Lower lobe of right lung (tissue), 2 donors: ENCODE measurements at places on chromosomes 16 and 17. TPM values are rescaled to one million over a fixed set of nuclear protein-coding genes. Genes with fewer than 3 reads are reported as not detected.

CCL5 gene
- 18.2 TPM for total RNA-seq

ABAT gene
- 12.9 TPM for total RNA-seq

SCN4A gene
- total RNA-seq = 0.18 TPM

WNK4 gene
- 0.47 TPM for total RNA-seq

E4F1 gene
- 21.0 TPM for total RNA-seq

GLIS2 gene
- total RNA-seq = 21.5 TPM

TMC8 gene
- total RNA-seq = 33.8 TPM

- H3K27me3 ChIP-seq = no peaks in the 10 kb centered on the region
- peaks cover 7% of the 10 kb centered on the region for H3K4me1 ChIP-seq
- DNase-seq = no peak
- no peak overlapping the region for H3K4me3 ChIP-seq
- no peak overlapping the region for H3K27ac ChIP-seq
Measured at GRCh38 chr17:37338847-37339246, 36.9 kb upstream of the C17orf78 start.

GRCh38 chr16:4218202-4218601, 23.7 kb downstream of the SRL start:
- no peaks in the 10 kb centered on the region for H3K36me3 ChIP-seq
- peaks cover 13% of the 10 kb centered on the region for H3K4me1 ChIP-seq
- H3K4me3 ChIP-seq = no peak overlapping the region
- no peaks in the 10 kb centered on the region for H3K27me3 ChIP-seq

DNA sequence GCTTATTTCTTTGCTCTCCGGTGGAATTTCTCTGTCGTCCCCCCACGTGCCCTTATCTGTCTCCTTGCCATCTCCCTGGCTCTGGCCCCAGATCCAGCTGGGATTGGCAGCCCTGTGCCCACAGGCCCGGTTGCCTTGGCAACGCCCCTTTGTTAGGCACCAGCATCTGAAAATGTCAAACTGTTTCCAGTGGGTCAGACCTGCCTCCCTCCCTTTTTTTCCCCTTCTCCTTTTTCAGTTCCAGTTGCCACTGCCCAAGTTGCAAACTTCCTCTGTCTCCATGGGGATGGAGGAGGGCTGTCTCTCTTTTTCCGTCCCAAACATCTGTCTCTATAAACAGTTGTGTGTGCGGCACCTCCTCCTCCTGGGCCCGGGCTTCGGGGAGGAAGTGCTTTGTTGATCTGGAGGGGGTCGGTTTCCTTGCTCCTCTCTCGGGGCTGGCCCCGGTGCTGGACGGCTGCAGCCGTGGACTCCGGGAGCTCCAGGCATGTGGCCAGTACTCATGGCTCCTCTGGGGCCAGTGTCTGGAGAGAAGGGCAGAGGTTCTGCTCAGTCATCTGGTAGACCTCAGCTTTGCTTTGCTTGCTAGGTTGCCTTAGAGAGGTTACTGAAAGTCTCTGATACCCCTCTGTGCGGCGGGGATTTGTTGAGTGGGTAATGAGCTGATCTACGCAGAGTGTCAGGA, 35.3 kb downstream of the SOCS3 start:
- DNase-seq = peak; percentile 81
- H3K4me1 ChIP-seq = peaks cover 46% of the 10 kb centered on the region
- H3K4me3 ChIP-seq = peak overlapping the region; percentile 10
- H3K36me3 ChIP-seq = no peaks in the 10 kb centered on the region
- H3K27ac ChIP-seq = peak overlapping the region; percentile 89

DNA sequence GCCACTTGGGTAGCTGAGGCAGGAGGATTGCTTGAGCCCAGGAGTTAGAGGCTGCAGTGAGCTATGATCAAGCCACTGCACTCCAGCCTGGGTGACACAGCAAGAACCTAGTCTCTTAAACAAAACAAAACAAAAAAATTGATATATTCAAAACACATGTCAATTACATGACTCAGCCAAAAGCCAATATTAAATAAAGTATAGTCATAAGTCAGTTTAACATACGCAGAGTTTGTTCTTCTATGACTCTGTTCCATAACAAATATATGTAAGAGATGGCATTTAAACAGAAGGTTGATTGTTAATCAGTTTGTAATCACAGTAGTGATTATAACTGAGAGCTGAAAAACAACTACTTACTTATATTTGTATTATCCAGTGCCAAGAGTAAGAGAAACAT, 106.5 kb downstream of the CDH8 start:
- H3K27ac ChIP-seq = no peak overlapping the region
- no peaks in the 10 kb centered on the region for H3K4me1 ChIP-seq
- no peaks in the 10 kb centered on the region for H3K36me3 ChIP-seq

- H3K27ac ChIP-seq = no peak overlapping the region
- no peaks in the 10 kb centered on the region for H3K36me3 ChIP-seq
- no peak for DNase-seq
Measured at GRCh38 chr16:86768999-86769398, 190.7 kb downstream of the FOXL1 start.

- no peaks in the 10 kb centered on the region for H3K4me1 ChIP-seq
- H3K27ac ChIP-seq = no peak overlapping the region
- no peak for DNase-seq
- H3K4me3 ChIP-seq = no peak overlapping the region
Measured at GRCh38 chr16:87608400-87608985, 6.2 kb downstream of the JPH3 start.

- H3K4me3 ChIP-seq = no peak overlapping the region
- DNase-seq = no peak
- H3K27ac ChIP-seq = no peak overlapping the region
- H3K27me3 ChIP-seq = peaks cover 8% of the 10 kb centered on the region
- no peaks in the 10 kb centered on the region for H3K36me3 ChIP-seq
Measured at GRCh38 chr16:82699260-82699659, 72.5 kb downstream of the CDH13 start.
